NCI-H446 (cell line): ENCODE measurements at places on chromosomes 6 and 20.

DNA sequence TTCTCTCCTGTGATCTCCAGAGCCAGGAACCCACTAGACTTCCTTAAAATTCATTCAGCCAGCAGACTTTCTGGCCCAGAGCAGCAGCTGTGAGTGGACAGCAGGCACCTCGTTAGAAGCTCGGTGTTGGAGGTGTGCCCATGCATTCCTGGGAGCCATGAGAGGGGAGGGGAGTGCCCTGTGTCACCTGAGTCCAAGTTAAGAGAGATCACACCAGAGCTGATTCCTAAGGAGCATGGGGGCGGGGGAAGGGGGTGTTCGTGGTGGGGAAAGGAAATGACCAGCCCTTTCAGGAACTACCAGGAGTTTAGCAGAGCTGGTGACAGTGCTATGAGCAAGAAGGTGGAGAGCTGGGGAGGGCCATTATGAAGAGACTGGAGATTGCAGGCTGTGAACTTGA, 46.9 kb downstream of the GFRA4 start:
- DNase-seq = no peak

GRCh38 chr6:46510651-46511050, 19.4 kb upstream of the RCAN2 start:
- DNase-seq = no peak

- DNase-seq = no peak
Observed at GRCh38 chr6:39516471-39516870, 194.0 kb upstream of the KCNK16 start.

GRCh38 chr20:33553516-33553915, 63.6 kb downstream of the CBFA2T2 start:
- no peak for DNase-seq

DNA sequence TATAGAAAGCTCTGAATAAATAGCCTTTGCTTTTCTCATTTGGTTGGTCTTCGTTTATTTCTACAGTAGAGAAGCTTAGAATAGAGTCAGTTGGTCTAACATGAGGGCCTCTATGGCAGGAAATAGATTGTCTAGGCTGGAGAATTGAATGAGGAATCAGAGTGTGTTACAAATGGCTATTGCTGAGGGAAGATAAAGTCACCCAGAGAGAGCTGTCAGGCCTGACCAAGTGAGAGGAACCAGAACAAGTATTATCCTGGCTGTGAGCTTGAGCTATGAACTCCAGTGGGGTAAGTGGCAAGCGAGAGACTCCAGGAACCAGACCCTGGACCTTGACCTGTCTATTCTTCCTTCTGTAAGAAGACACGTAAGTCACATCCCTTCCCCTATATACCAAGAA, 353.1 kb downstream of the CD83 start:
- no peak for DNase-seq

- no peak for DNase-seq
Observed at GRCh38 chr6:92408350-92408749, 1011.0 kb downstream of the EPHA7 start.

- DNase-seq = no peak
Observed at GRCh38 chr20:56978475-56978874, 288.0 kb downstream of the BMP7 start.

- peak; percentile 13 for DNase-seq
Observed at GRCh38 chr20:25195962-25196785, 662 bp downstream of the ENTPD6 start.

- DNase-seq = no peak
Observed at GRCh38 chr6:95143408-95144180, 433.7 kb upstream of the MANEA start.

GRCh38 chr20:14334306-14334930, 3.0 kb downstream of the FLRT3 start:
- peak; percentile 84 for DNase-seq

DNA sequence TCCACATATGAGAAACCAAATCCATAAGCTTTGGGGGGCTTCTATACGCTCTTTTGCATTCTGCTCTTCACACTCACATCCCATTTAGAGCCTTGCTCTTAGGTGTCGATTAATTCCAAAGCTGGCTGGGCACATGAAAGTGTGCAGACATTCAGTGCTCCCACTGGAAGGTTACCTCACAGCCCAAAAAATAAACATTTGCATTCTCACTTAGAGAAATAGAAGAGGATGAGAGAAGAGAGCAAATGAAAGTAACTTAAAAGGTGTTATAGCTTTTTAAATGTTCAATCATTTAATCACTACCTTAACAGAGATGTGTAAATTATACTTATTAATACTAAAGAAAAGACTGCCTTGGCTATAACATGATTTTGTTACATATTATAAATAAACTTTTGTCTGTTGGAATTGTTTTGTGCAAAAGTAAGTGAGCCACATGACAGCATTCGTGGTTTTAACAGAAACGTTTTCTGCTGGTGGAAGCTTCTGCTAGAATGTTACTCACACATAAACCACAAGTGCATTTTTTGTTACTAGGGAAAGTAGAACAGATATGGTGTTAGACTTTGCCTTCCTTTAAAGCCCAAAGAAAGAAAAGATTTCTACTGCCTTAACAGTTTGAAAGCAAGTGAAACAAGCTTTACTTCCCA, 116.7 kb downstream of the SIM1 start:
- DNase-seq = no peak

DNA sequence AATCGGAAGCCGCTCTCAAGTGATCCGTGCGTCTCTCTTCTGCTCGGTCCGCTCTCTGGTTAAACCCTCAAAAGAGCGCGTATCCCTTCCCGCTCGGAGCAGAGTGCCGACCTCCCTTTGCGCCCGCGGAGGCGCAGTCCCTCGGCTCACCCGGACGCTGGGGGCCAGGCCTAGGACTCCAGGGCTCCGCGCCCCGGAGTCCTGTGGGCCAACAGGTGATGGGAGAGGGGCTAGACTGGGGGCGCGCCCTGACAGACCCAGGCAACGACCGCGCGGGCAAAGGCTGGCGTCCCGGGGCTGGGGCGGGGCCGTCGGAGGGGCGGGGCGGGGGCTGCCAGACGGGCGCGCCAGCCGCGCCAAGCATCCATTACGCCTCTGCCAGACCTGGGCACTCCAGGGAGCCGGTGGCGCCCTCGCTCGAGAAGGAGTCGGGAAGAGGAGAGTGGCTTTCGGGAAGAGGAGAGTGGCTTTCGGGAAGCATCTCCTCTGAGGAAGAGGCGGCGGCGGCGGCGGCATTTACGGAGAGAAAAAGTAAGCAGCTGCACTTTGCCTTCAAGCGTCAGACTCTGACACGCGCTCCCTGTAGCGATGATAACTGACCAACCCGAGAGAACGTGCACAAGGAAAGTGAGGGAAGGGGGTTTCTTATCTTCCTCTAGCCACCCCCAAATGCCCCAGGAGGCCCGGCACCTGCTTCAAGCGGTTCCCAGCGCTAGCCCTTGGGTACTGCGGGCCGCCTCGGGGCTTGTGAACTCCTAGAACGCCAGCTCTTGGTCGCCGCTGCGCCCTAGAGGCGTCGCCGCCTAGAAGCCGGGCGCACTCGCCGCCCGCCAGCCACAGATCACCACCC, 2.6 kb downstream of the EPHA7 start:
- DNase-seq = peak; percentile 79

- no peak for DNase-seq
Observed at GRCh38 chr6:36210886-36211595, 14.5 kb downstream of the BRPF3 start.

GRCh38 chr6:43277306-43277642, 20.8 kb upstream of the SLC22A7 start:
- DNase-seq = no peak

- DNase-seq = no peak
Observed at GRCh38 chr6:11386323-11386722, 151.2 kb upstream of the TMEM170B start.

- DNase-seq = no peak
Observed at GRCh38 chr6:21204951-21205350, 388.6 kb upstream of the SOX4 start.

DNA sequence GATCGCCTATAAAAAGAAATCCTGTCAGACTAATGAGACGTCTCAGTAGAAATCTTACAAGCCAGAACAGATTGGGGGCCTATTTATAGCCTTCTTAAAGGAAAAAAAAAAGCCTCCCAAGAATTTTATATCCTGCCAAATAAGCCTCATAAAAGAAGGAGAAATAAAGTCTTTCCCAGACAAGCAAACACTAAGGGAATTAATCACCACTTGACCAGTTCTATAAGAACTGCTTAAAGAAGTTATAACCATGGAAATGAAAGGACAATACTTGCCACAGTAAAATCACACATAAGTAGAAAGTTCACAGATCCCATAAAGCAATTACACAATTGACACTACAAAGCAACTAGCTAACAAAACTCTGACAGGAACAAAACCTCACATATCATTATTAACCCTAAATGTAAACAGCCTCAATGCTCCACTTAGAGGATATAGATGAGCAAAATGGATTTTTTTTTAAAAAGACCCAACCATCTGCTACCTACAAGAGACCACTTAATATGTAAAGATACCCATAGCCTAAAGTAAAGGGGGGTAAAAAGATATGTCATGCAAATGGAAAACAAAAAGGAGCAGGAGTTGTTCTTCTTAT, 13.4 kb downstream of the SLC22A16 start:
- DNase-seq = no peak

DNA sequence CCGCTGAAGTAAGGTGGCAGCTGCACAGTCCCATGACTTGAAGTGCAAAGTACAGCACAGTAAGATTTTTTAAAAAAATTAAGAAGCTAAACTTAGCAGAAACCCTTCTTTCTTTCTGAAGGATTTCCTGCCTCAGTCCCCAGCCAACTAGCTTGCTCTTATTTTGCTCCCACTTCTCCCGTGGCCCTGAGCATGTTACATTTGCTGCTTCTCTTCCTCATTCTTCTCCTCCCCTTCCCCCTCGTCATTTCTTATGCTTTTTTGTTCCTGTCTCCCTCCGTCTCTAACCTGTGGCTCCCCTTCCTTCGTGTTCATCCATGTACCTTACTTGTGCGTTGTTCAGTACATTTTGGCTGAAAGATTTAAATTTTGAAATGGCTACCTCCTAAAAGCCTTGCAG, 123.0 kb downstream of the SASH1 start:
- no peak for DNase-seq

DNA sequence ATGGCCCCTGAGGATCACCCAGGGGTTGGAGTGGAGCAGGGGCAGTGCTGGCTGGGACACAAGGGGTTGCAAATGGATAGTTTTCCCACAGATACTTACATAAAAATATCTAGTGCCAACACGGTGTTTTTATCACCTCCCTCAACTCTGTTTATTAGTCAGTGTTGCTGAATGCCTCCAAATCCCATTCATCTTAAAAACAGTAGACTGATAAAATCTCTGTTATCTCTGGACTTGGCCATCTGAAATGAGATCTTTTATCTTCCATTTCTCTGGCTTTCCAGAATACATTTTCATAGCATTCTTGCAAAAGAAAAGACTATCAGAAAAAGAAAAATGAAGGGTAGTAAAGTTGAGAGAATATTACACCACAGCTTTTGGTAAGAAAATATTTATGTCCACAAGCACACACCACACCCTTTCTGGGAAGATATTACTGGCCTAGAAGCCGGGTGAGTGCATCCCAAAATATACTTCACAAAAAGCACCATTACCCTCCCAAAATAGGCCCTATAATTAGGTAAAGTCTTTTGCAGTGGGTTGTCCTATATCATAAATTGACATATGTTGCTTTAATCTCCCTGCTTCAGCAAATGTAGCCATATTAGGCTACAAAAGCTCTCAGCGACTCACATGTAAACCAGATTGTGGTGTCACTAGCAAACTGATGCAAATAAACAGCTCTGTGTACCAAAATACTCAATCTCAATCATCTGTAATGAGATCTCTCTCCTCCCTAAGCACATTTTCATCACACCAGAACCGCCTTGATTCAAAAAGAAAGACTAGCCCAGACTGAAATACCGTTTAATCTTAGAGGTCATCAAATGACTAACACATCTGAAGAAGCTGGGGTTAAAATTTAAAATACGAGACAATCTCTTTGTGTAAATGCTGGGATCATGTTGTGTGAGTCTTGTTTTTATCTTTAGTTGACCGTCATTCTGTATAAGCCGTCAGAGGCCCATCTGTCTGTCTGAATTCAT, 96.7 kb downstream of the FYN start:
- DNase-seq = no peak
